Stimulated activated naive B cell treated with anti-CD40 and anti-IgM and Interleukin-4, amounts not matched to agents 10 μg/mL and 1 μg/mL and 100 μg/mL, for 72 hours (primary cell): ENCODE measurements at places on chromosomes 6 and 20.

DNA sequence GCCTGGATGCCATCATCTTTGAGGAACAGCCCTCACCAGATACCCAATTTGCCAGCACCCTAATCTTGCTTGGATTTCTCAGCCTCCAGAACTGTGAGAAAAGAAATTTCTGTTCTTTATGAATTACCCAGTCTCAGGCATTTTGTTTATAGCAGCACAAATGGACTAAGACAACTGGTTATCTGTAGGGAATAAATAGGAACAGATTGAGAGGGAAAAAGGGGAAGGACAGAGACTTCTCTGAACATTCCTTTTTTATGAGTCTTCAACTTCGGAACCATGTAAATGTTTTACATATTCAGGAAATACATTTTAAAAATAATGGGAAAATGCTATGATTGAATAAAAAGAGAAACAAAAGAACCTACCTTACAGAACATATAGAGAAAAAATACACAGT lies 20.9 kb downstream of the KCTD20 start:
- no peak for DNase-seq

- no peak for DNase-seq
Observed at GRCh38 chr6:123904228-123904627, 100.6 kb downstream of the NKAIN2 start.

GRCh38 chr6:144548536-144548935 lies 263.4 kb downstream of the UTRN start:
- DNase-seq: no peak

GRCh38 chr6:169625376-169625775 lies 76.5 kb downstream of the WDR27 start:
- DNase-seq: no peak

GRCh38 chr20:60244373-60245146 lies 286.3 kb downstream of the CDH26 start:
- DNase-seq: no peak

- no peak for DNase-seq
Observed at GRCh38 chr6:118697554-118697953, 46.2 kb upstream of the CEP85L start.

GRCh38 chr20:44532981-44533331 lies 11.1 kb upstream of the SERINC3 start:
- no peak for DNase-seq

DNA sequence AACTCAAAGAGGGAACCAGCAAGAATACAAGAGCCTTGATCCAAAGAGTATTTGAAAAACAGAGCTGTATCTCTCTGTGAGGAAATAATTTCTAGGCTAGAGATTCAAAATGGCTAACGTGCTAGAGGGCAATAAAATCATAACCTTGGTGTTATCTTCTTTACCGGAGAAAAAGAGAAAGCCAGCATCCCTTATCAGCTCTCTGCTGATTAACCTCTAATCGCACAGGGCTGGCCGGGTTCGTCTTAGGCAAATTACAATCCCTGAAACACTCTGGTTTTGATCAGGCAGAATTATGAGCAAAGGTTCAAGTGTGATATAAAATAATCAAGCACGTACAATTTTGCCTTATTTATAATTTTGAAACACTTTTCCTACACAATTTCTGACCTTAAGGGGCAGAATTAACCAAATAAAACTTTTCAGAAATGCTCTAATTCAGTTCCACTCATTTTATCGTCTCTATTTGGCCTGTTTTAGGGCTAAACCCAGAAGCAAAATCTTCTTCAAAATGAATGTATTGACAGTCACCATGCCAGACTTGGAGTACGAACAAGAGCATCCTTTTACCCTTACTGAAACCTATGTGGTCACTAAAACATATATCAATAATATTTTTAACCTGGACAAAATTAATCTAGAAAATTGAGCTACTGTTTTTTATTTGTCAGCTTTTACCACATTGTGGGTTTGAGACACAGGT lies 13.7 kb downstream of the PSMB9 start:
- DNase-seq: no peak
